ENCODE measurements at places on chromosomes 7 and 10.

- DNase-seq, result peak; percentile 27
These were observed 69.8 kb upstream of the SEMA3A start for GRCh38 chr7:84264396-84264795.

DNA sequence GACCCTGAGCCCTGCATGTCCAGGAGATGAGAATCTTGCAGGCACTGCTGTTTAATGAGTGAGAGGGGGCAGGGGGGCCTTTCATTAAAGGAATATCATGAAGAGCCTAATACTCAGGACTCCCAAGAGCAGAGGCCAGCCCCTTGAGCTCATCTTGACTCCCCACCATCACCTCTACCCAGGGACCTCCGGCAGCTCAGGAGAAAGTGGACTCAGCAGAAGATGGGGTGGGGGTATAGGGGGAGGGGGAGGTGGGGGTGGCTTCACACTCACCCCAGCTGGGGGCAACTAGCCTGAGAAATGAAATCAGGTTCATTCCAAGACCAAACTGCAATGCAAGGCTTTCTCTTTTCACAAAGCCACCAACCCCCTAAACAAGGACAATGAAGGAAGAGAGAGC lies 575.6 kb upstream of the MKI67 start:
- no peak for DNase-seq

GRCh38 chr7:107582875-107583274 lies 2.8 kb downstream of the BCAP29 start:
- peak; percentile 13 for DNase-seq

DNA sequence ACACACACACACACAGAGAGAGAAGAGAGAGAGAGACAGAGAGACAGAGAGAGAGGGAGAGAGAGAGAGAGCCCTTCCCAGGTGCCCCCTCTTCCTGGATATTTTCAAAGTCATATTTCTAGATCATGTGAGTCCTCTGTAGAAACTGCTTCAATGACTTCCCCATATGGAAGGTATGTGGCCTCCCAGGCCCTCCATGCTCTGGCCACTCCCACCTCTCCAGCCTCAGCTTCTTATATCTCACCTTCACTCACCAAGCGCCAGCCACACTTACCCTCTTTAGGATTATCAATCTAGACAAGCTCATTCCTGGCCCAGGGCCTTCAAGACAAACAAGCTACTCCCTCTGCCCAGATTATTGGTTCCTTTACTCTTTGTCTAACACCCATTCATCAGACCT lies 259.7 kb downstream of the MTERF1 start:
- no peak for DNase-seq

GRCh38 chr10:688312-689120 lies 952 bp downstream of the DIP2C start:
- DNase-seq, result peak; percentile 55

DNA sequence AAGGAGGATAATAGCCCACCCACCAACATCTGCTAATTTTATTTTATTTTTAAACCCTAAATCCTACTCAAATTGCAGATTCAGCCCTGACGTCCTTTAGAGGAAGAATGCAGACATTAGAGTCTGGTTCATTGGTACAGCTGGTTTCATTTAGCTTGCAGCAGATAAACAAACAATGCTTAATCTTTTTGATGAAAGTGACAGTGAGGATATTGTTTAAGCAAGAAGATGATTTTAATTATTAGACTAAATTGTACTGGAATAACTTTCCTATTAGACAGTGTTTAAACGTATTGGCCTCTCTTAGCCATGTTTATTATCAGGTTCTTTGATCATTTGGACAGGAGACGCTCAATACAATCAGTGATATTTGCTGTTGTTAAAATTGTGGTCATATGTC lies 164.8 kb downstream of the CDK14 start:
- DNase-seq, result peak; percentile 10

GRCh38 chr10:122151121-122151694 lies 119.9 kb upstream of the BTBD16 start:
- no peak for DNase-seq

DNA sequence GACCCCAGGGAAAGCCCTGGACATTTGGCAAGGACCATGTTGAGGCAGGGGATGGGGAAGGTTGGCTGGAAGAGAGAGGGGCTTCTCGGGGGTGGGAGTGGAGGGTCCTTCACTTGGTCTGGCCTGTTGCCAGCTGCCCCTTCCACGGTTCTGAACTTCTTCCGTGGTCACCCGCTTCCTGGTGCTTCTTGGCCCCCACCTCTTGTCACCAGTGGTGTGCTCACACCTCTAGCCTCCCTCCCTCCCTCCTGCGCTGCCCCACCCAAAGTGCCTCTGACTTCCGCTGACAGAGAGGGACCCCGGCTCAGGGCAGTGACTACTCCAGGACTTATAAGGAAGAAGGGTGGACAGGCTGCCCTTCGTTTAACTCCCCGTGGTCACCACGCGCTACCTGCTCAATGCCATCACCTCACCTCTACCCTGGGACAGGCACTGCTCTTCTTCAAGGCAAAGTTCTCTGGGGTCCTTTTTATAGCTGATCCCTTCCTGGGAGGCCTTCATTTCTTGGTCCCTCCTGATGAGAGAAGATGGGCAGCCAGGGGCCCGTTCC lies at the start of gene MUC12:
Gene MUC12, plus strand, starts transcription at position 500 of the 550 bp plus-strand sequence. CDS start 58 bp downstream, outside the sequence.
- DNase-seq, result no peak

DNA sequence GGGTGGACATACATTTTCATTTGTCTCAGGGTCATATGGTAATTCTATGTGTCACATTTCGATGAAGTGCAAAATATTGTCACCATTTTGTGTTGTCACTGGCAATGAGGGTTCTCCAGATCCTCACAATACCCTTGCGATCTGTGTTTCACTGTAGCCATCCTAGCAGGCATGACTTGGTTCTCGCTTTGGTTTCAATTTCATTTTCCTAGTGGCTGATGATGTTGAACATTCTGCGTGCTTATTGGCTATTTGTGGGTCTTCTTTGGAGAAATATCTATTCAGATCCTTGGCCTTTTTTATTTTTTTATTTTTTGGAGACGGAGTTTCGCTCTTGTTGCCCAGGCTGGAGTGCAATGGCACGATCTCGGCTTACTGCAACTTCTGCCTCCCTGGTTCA lies 24.8 kb upstream of the MNX1 start:
- DNase-seq, result no peak

GRCh38 chr7:14894826-14895225 lies 7.7 kb downstream of the DGKB start:
- no peak for DNase-seq

GRCh38 chr7:120445276-120445675 lies 172.3 kb downstream of the KCND2 start:
- no peak for DNase-seq

GRCh38 chr7:152984421-152984820 lies 224.9 kb downstream of the ACTR3B start:
- no peak for DNase-seq

- DNase-seq, result peak; percentile 50
These were observed 4.4 kb downstream of the UNC5B start for GRCh38 chr10:71216751-71217265.

- no peak for DNase-seq
These were observed 6.3 kb upstream of the DDIT4 start for GRCh38 chr10:72267381-72267780.

DNA sequence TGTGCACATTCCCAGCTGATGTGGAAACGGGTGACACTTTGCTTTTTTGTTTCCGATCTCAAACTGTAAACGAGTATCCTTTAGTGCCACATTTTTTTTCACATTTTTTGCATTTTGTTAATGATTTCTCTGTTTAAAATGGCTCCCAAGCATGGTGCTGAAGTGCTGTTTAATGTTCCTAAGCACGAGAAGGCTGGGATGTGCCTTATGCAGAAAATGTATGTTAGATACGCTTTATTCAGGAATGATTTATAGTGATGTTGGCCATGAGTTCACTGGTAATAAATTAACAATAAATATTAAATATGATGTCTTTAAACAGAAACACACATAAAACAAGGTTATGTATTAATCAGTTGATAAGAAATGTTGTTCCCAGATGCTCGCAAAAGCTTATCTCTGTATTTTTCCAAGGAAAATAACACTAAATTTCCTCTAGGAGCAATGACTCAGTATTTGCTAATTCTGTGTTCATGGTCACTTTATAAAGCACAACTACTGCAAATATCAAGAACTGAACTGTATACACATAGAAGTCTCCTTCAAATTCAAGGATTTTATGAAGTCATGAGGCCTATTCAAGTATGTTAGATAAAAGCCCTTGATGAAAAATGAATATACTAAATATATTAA lies 305.9 kb upstream of the SMIM30 start:
- DNase-seq, result no peak

DNA sequence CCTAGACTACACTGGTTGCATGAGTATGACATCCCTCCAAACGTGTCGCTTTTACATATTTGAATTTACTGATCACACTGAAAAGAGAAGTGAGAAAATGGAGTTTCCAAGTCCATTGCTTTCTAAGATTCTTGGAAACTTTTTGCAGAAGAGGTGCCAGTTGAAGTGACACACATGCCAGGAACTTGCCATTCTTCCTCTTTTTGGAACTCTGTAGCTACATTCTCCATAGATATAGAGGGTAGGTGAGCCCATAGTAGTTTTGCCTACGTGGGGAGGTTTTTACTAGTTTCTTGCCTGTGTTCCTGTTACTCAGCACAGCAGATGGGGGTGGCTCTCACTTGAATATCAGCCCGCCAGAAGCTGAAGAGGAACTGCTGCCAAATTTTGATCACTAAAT lies 286.6 kb upstream of the NRP1 start:
- no peak for DNase-seq

DNA sequence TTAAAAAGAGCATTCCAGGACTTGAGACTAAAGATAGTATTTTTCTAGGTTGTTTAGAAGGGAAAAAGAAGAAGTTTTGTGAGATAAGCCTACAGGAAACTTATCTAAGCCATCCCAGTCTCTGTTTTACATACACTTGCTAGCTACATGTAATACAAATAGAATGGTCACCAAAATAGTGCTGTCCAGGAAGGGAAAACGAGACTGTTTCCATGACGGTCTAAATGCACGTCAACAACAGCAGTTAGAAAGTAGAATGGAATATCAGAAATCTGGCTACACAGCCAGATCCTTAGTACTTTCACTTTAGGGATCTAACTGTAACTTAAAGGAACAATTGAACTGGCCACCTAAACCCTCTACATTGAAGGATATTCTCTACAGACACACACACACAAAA lies 117.6 kb downstream of the TSPAN12 start:
- DNase-seq, result peak; percentile 1

DNA sequence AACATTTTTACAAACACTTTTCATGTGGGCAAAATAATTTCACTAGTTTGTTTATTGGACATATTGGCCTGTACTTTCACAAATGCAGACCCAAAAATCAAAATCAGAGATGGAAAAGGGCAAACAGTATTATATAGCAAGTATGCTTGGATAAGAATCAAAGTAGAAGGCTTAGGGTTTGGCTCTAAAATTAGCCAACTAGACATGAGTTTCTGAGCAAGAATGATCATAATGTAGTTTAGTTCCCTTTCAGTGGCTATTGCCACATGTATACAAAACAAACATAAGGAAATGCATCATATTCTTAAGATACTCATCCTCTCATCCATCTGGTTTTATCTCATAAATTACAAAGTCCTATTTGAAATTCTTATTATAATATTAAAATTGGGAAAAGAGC lies 132.5 kb downstream of the IMMP2L start:
- DNase-seq, result peak; percentile 53

GRCh38 chr10:66555061-66555460 lies 370.8 kb upstream of the LRRTM3 start:
- DNase-seq, result peak; percentile 4

DNA sequence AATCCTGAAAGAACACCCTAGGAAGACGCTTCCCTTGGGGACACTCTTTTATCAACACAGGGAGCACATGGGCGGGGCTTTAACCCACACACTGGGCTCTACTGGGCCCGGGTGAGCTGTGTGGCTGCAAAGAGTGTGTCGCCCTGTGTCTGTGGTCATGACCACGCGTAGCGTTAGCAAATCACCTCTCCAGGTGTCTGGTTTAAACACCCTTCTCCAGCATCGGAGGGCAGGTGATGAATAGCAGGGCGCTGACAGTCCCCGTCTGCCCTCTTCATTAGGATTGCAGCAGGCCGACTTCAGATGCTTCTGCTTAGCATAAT lies 127.7 kb downstream of the ADARB2 start:
- DNase-seq, result no peak

DNA sequence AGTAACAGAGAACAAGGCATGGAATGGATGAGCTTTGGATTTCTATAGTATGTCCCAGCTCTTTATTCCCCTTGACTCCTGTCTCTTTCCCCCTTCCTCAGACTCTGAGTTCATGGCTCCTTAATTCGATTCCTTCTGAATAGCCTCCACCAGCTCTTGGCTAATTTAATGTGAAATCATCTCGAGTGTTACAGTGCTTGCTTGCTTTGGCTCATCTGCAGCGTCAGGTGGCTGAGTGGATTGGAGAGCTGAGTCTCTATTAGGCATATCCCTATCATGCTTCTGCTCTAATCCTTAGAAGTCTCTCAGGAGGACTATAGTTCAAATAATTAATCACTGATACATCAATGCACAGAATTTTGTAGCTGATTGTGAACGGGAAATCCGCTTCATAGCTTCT lies 134.6 kb downstream of the LRRC4 start:
- DNase-seq, result no peak

DNA sequence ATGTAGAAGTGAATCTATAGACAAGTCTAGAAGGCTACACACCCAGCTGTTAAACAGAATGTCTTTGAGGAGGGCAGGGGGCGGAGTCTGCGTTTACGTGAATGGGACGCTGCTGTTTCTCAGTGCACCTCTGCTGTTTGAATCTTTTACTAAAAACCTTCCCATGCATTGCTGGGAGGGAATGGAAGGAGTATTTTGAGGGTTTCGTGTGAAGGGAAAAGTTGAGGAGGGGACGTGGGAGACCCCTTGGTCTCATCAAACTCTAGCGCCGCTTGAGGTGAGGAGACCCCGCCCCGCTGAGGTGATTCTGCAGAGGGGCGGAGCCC lies 492 bp upstream of the VCL start:
- DNase-seq, result no peak

DNA sequence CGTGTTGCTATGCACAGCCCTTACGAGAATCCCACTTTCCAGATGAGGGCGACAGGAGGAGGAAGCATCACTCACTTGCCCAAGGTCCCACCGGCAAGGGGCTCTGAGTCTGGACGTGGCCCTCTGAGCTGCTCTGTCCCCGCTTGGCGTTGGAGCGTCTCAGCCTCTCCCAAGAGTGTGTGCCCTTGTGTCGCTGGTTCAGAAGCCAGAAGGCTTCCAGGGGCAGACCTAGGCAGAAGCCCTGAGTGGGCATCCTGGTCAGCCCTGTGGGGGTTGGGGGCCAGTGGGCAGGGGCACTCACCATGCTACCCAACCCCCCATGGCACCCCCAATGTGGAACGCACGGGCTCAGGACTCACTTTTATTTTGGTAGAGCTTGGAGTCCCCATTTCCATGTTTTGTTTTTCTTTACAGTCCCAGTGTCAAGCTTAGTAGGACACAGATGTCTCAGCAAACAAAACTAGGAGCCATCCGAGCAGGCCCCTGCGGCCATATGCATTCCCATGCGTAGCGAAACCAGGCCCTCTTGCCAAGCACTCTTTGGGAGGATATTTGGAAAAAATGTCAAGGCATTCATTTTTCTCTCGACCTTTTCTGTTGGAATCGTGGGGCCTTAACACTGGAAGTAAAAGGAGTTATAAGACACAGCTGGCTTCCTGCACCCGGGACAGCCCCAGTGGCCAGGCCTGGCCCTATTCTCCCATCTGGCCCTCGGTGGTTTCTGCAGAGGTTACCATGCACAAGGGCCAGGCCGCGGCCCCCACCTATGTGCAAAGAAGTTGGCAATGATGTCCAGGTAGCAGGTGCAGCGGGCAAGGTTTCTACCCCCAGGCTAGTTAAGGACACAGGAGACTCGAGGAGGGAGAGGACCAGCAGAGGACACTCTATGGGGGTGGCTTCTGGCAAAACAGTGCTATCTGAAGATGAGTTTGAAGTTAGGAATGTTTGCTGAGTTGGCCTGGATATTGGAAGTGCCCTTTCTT lies 97.0 kb downstream of the LHPP start:
- DNase-seq, result peak; percentile 37

- DNase-seq, result no peak
These were observed 7.4 kb downstream of the CYP3A43 start for GRCh38 chr7:99835189-99835588.
